ENCODE measurements at places on chromosomes 1 and 21.

GRCh38 chr1:54772951-54773350 is 8.6 kb upstream of the PARS2 start:
- DNase-seq: no peak

GRCh38 chr1:51622455-51622913 is 5.6 kb downstream of the OSBPL9 start:
- DNase-seq: no peak

DNA sequence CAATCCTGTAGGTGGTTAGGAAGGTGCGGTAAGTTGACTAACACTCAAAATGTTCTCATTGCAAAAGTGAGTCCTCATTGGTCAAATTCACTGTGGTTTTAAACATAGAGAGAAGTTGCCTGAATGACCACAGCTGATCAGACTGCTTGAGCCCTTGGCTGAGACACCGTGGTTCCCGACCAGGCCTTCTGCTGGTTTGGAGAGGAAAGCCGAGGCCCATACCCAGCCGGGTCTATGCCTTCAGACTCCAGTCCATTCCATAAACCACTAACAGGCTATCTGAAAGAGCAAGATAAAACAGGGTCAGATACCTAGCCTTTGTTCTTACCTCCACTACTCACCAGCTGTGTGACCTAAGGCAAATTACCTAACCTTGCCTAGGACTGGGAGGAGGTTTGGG is 133.9 kb downstream of the LMX1A start:
- no peak for DNase-seq

DNA sequence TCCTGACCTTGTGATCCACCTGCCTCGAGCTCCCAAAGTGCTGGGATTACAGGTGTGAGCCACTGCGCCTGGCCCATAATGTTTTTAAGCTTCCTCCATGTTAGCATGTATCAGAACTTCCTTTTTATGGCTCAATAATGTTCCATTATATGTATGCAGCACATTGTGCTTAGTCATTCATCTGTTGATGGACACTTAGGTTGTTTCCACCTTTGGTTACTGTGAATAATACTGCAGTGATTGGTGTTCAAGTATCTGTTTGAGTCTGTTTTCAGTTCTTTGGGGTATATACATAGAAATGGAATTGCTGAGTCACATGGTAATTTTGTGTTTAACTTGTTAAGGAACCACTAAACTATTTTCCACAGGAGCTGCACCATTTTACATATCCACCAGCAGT is 17.7 kb downstream of the CMPK1 start:
- DNase-seq: no peak

DNA sequence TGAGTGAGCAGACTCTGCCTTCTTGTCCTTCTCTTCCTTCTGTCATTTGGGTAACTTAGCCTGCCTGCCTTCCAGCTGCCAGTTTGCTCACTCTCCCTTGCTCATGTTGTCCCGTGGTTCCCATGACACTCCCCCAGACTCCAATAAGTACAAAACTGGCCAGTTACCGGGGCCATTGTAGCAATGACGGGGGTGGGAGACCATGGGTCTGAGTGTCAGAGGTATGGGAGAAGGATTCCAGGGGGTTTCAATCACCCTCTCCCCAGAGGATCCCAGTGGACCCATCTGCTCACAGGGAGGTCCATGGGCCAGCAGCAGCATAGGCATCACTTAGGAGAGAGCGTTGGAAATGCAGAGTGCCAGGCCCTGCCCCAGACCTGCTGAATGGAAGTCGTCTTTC is 51.3 kb downstream of the CAPN9 start:
- DNase-seq: no peak

DNA sequence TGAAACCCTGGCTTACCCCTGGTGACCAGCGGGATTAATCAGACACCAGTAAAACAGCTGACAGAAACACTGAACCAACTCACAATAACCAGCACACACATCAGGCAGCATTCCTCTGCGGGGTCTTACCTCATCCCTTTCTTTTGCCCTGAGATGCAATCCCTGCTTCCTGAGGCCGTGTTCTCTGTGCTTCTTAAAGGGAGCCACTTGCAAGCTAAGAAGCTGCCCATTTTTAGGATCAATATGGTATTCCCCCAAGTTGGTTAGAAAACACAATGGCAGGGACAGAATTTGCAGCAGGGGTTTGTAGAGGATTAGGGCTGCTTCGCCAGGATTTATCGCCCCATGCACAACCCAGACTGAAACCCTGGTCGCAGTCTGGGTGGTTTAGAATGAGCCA is 74.7 kb upstream of the OLIG2 start:
- DNase-seq: no peak

- DNase-seq: no peak
These were observed 93.1 kb upstream of the TMPRSS2 start for GRCh38 chr21:41600961-41601572.

DNA sequence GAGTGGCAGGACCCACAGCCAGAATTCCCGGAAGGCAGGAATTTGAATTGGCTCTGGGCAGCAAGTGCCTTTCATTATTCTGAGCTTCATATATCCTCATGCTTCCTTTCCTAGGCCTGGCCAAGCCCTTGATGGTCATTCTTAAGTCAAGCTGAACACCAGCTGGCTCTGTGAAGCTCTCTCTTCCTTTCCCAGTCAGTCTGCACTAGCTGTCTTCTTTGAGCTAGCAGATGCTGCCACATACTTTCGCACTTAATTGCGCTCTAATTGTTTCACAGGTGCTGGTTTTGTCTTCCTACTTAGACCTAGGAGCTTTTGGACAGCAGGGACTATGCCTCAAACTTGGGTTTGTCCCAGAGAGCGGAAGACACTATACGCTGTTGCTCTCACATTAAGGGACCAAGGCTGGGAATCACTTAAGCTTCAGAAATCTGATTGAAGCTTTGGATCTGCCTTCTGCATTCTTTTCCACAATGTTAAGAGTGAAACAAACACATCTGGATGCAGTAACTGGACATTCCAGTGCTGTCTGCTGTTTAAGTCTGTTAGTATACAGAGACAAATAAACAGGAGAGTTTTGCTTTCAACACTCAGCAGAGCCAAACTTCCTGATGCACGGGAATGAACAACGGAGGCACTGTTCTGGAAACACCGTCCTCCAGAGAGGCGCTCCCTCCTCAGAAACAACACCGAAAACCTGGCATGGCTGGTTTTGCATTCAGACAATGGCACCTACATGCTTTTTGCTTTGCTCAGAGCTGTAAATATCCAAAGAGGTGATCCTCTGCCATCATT is 2.2 kb downstream of the TLR5 start:
- no peak for DNase-seq

DNA sequence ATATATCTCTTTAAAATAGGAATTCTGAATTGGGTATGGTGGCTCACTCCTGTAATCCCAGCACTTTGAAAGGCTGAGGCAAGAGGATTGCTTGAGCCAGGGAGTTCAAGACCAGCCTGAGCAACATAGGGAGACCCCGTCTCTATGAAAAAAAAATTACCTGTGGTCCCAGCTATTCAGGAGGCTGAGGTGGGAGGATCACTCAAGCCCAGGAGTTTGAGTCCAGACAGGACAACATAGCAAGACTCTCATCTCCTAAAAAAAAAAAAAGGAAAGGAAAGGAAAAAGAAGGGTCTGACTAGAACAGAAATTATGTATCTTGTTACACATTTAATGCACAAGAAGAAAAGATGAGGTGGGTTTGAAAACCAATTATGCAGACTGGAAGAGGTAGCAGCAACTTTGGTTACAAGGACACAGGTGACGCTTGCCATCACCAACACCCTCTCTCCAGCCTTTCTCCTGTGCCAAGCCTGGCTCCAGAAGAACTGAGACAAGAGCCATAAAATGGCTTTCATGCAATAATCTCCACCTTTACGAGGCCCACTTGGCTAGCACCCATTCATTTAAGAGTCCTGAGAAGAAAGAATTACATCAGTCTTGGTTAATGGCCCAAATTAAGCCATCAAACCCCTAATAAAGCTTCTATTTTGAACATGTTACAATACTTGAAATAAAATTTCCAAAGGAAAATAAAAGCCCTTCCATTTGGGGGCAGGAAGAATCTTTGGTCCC is 4.8 kb upstream of the SELENBP1 start:
- DNase-seq: no peak

GRCh38 chr1:184425449-184426277 is 38.8 kb downstream of the C1orf21 start:
- no peak for DNase-seq

- DNase-seq: no peak
These were observed 23.7 kb downstream of the RNU5D-1 start for GRCh38 chr1:44707112-44707881.

GRCh38 chr1:232372431-232372830 is 257.5 kb downstream of the SIPA1L2 start:
- no peak for DNase-seq

DNA sequence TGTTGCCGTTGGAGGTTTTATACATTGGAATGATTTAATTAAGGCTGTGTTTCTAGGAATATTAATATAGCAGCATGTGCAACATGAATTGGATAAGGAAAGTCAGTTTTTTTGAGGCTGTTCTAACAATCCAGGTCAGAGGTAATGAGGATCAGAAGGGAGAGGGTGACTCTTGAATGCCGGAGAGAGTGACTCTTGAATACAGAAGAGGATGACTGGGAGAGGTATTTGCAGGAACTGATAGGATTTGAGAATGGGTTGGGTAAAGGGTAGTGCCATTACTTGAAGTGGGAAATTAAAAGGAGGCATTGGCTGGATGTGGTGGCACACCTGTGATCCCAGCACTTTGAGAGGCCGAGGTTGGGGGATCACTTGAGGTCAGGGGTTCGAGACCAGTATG is 55.6 kb upstream of the MACF1 start:
- no peak for DNase-seq

DNA sequence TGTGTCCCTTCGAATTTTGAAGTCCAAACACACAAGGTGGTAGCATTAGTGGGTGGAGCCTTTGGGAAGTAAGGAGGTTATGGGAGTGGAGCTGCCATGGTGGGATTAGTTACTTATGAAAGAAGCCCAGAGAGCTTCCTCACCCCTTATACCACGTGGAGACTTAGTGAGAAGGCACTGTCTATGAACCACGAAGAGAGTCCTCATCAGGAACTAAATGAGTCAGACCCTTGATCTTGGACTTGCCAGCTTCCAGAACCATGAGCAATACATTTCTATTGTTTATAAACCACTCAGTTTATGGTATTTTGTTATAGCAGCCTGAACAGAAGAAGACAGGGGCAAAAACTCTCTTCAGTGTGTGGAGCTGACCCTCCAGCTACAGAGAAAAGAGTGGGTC is 259.3 kb upstream of the AJAP1 start:
- DNase-seq: no peak

DNA sequence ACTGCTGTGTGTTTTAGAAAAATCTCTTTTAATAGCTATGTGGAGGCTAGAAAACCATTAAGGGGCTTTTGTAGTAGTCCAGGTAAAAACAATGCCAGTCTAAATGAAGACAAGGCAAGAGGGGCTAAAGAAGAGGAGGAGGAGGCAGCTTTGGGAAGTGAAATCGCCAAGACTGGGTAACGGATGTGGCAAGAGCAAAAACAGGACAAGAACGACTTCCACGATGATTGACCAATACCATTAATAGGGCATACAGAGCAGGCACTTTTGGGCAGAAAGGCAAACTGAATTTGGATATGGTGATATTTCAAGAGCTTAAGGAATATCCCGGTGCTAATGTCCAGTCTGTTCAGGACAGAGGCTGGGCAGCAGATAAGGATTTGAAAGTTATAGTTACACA is 22.0 kb downstream of the COA6 start:
- DNase-seq: no peak

- no peak for DNase-seq
These were observed at the start of gene CSMD2 for GRCh38 chr1:34164771-34165391. TSS of gene CSMD2 (minus strand) at chr1:34165230. CDS start at chr1:34165097, 133 bp downstream.

DNA sequence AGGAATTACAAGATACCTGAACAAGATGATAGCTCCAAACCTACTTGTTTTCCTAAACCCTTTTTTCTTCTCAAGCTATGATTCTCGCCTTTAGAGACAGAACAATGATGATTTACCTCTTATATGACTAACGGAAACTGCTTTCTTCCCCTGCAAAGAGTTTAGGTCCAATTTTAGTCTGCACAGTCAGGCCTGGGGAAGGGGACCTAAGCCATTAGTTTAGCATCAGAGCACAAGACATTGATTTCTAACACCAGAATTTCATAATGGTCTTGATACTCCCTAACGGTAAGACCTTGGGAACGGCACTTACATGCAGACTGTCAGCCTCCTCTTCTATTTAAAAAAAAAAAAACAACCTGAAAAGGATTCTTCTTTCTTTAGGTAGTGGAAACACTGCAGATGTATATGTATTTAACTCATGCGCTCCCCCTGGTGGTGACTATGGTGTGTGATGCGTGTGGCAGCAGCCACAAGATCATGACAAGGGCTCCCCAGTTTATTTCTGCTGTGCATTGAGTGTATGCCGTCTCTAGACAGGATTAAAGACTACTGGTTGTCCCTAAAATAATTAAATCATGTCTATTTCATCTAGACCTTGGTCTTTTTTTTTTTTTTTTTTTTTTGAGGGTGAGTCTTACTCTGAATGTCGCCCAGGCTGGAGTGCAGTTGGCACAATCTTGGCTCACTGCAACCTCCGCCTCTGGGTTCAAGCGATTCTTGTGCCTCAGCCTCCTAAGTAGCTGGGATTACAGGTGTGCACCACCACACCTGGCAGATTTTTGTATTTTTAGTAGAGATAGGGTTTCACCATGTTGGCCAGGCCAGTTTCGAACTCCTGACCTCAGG is 37.3 kb upstream of the TMEM222 start:
- peak; percentile 81 for DNase-seq

DNA sequence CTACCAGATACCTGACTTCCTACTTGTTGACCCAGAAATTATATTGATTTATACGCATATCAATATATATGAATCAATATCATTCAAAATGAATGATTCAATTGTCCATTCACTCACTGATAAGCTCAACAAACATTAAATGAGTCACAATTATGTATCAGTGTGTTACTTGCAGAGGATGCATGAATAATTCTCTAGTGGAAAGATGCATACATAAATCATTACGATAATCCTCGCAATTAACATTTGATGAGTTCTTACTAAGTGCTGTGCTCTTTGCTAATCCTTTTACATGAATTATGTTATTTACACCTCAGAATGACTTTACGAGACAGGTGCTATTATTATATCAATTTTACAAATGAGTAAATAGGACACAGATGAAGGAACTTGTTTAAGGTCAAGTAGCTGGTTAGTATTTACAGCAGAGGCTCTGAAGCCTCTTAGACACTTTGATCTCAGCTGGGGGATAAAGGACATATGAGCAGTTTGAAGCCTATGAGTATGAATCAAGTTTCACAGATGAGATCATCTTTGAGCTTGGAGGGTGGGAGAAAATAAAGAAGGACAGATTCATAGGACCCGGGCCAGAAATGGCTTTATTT is 112.8 kb upstream of the ADAMTS5 start:
- DNase-seq: no peak

DNA sequence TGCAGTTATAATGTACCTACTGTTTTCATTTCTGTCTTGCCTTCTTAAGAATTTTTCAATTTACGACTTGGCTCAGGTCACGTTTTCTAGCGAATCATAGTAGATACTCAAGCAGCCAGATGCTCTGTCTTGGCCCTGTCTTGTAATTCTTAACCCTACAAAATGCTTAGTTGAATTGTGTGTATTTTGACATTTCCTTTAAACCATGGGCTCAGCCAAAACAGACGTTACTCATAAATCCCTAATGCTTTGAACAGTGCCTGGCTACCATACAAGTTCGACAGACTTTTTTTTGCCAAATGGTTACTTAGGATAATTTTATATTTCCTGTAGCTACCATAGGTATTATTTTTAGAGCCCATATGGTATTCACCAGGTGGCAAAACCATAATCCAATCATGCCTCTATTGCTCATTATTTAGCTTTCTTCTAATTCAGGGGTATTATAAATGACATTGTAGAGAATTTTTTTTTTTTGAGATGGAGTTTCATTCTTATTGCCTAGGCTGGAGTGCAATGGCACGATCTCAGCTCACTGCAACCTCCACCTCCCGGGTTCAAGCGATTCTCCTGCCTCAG is 54.3 kb downstream of the KCNK1 start:
- no peak for DNase-seq

- DNase-seq: no peak
These were observed 8.0 kb upstream of the LEPR start for GRCh38 chr1:65412256-65412983.
